ENCODE measurements at places on chromosomes 16 and 17. TPM values are rescaled to one million over a fixed set of nuclear protein-coding genes. Genes with fewer than 3 reads are reported as not detected.

DNA sequence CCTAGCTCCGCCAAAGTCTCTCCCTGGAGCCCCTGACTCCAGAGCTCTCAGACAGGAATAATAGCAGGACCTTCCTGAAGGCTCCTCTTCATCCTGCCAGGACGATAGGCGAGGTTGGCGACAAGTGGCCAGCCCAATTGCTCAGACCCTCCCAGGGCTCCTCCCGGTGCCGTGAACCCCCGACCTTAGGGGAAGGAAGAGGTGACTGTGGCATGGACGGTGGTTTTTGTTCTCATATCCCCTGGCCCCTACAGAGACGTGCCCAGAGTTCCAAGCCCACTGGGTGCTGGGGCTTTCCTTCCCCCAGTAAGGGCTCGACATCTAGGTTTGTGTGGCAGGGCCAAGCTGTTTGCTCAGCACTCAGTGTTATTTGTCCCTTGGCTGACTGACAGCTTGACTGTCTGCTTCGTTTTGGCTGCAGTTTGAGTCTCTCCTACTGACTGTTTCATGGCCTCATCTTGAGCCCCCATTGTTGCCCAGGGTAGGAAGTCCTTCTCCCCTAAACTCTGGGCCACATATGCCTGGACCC, 4.6 kb upstream of the ADCY7 start:
- DNase-seq: no peak

Gene PYY
- total RNA-seq: not detected

Gene NPB
- not detected for total RNA-seq

GRCh38 chr16:8924214-8924613, 39.5 kb downstream of the USP7 start:
- no peak for DNase-seq

Gene CBLN1
- total RNA-seq: not detected

DNA sequence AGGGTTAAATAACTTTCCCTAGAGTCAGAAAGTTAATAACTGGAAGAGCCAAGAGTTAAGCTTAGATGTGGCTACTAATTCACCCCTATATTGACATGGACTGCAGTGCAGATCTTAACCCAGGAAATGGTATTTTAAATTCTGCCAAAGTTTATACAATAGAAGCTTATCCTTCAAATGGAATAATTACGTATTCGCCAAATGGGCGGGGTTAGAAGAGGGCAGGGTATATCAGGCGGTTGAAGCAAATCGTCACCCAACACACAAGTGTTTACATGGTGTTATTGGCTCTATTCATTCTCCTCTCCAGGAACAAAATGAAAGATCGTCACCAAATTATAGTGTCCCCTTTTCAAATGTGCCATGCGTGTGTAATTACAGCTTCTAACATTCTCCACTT, 182.7 kb downstream of the PRKCB start:
- no peak for DNase-seq

GRCh38 chr16:50699326-50700159, 6.1 kb downstream of the NOD2 start:
- no peak for DNase-seq

GRCh38 chr17:64938290-64938689, 19.0 kb upstream of the LRRC37A3 start:
- DNase-seq: no peak

Gene ACSM2B
- total RNA-seq: 0.32 TPM

- DNase-seq: no peak
Observed at GRCh38 chr17:18888766-18889290, 30.9 kb downstream of the PRPSAP2 start.

Gene PALB2
- 16.1 TPM for total RNA-seq

- DNase-seq: no peak
Observed at GRCh38 chr17:15392326-15392741, 50.9 kb upstream of the TEKT3 start.

Gene NLRC3
- total RNA-seq: 0.51 TPM

DNA sequence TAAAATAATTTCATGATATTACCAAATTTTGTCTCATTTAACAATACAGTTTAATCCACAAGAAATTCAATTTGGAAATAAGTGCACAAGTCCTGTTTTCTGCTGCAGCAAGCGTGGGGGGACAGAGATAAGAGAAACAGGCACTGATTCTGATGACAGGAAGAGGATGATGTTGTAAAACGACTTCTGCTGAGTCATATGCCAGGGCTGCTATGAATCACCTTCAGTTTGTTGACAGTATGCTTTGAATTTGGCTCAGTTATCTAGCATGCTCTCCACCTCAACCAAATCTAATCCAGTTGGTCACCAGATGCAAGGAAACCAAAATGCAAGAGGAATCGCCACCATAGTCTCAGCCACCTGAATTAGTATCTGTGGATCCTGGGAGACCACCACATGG, 244.1 kb upstream of the MON1B start:
- no peak for DNase-seq

DNA sequence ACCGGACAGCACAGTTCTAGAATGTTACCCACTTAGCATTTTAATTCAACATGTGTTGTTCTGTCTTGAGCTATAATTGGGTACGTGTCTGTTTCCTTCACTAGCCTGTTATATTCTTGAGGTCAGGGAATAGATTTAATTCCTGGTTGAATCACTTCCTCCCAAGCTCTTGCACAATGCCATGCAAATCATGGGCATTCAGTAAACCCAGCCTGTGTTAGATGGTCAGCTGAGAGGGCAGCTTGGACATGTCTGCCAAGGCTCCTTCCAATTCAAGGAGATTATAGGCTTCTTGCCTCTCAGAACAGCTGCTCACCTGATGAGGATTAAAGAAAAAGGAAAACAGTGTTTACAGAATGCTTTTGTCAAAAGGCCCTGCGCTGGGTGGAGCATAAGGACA, 12.6 kb downstream of the C1QTNF1 start:
- peak; percentile 56 for DNase-seq

Gene VPS35L
- total RNA-seq: 19.5 TPM

Gene KCNG4
- total RNA-seq: not detected

DNA sequence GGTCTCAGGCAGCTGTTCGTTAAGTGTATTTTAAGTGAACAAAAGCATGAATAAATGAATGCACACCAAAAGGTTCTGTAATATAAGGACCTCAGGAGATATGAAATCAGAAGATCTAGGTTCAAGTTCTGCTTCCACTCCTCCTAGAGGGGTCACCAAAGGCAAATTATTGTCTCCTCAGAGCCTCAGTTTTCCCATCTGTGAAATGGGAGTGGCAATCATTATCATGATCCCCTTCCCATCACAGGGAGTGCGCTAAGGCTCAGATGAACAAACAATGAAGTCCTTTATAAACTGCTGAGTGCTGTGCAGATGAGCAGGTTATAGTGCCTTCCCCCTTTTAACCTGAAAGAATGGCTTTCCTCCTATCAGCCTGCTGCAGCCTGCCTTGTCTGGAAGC, 248.3 kb upstream of the C16orf82 start:
- DNase-seq: no peak

DNA sequence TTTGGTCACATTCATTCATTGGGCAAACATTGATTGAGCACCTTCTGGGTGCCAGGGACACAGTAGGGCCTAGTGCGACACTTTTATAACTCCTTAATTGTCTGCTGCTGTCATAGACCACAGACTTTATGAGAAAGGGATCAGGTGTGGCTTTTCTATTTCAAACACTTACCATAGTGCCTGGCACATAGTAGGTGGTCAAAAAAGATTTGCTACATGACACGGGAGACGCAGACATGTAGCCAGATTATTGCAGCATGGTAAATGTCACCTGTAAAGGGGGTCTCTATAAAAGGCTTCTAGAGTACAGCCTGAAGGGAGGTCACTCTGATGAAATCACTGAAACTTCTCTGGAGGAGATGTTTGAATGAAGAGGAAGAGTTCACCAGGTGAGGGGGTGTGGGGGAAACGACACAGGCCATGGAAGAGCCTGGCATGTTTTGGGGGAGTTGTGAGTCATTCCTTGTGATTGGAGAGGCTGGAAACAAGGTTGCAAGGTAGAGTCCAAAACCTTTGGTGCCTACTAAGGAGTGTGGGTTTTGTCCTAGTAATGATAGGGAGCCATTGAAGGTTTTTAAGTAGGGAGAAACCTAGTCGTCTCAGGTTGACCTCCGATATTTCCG, 1.6 kb downstream of the RSAD1 start:
- no peak for DNase-seq

DNA sequence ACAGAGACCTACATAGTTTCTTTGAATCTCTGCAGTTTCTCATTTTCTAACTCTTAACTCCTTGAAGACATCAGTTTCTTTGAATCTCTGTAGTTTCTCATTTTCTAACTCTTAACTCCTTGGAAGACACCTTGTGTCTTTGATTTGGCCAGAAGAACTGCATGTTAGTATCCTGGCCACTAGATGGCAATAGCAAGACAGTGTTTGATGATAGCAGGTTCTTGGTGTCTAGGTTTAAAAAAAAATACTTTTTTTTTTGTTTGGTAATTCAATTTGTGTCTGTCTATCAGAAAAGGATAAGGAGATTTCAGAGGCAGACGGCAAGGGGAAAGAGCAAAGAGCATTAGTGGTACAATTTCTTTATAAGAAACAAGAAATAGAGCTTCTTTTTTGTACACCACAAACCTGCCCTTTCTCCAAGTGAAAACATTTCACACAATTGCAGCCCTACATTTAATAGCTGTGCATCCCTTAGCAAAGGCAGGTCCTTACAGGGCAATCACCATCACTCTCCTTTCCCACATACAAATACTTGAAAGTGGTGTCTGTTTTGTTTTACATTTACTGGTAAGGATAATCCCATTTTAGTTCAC, 1324.9 kb upstream of the CDH8 start:
- no peak for DNase-seq

Data from suprapubic skin (tissue), 4 donors.